Fibroblast of mammary gland (primary cell): ENCODE measurements at places on chromosomes 12 and 14.

GRCh38 chr12:133026996-133027395 lies 10.3 kb upstream of the ZNF84 start:
- DNase-seq = no peak

GRCh38 chr14:77508876-77509275 lies 10.3 kb upstream of the ISM2 start:
- no peak for DNase-seq

GRCh38 chr12:118689793-118690192 lies 291.5 kb upstream of the SRRM4 start:
- no peak for DNase-seq

- DNase-seq = no peak
Observed at GRCh38 chr14:96486705-96487104, 15.5 kb upstream of the PAPOLA start.
